ENCODE measurements at places on chromosomes 2 and 18.

GRCh38 chr2:135904341-135904989 is 28.2 kb upstream of the MCM6 start:
- no peak overlapping the region for H3K27ac ChIP-seq
- no peaks in the 10 kb centered on the region for H3K4me1 ChIP-seq
- H3K36me3 ChIP-seq = peaks cover 32% of the 10 kb centered on the region
- DNase-seq = no peak
- H3K4me3 ChIP-seq = no peak overlapping the region

DNA sequence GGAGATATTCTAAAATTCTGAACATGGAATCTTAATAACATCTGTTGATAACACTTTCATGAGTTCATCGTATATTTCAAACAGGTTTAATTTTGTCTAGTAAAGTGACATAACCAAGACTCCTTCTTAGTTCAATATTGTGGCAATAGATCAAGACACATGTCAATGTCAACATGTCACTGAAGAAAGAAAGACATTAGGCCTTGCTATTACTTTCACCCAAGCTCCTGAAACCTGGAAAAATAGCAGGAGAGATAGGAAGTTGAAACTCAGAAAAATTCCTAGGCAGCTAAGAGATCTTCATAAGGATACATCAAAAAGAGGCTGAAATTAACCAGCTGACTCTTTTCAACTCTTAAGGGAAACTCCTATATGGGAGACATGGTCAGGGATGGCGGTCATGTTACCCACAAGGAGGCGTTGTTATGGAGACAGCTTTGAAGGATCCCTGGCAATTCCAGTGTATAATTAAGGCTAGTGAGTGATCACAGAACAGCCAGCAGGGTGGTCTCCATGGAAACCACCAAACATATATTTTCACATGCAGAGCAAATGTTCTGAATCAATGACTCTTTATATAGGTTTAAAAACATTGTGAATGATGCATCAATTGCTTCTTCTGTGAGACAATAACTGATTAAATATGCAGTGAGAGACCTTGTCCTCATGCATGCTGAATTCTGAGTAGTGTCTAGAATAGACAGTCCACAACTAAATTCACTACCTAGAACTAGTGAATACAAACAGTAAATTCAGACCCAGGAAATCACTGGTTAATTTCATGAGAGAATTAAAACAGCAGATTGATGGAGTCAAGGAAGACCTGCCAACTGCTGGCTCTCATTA is 115.3 kb upstream of the RIOK3 start:
- H3K27ac ChIP-seq = no peak overlapping the region
- H3K36me3 ChIP-seq = no peaks in the 10 kb centered on the region
- H3K4me3 ChIP-seq = no peak overlapping the region
- no peak for DNase-seq
- no peaks in the 10 kb centered on the region for H3K27me3 ChIP-seq
- no peaks in the 10 kb centered on the region for H3K4me1 ChIP-seq

- H3K4me1 ChIP-seq = no peaks in the 10 kb centered on the region
- H3K27me3 ChIP-seq = no peaks in the 10 kb centered on the region
- no peaks in the 10 kb centered on the region for H3K36me3 ChIP-seq
- no peak overlapping the region for H3K27ac ChIP-seq
- no peak for DNase-seq
Measured at GRCh38 chr2:119387381-119388129, 20.8 kb downstream of the DBI start.

- H3K27ac ChIP-seq = no peak overlapping the region
- H3K4me1 ChIP-seq = no peaks in the 10 kb centered on the region
- no peak for DNase-seq
- H3K27me3 ChIP-seq = no peaks in the 10 kb centered on the region
Measured at GRCh38 chr2:62654423-62654791, 51.1 kb upstream of the EHBP1 start.
